Uterus (tissue), 4 donors: ENCODE measurements at places on chromosomes 6 and 20.
A peak's percentile ranks its signal among the peaks of the same experiment; 100 is the strongest.

GRCh38 chr6:30156774-30157173, 4.2 kb downstream of the TRIM10 start:
- H3K27me3 ChIP-seq = peaks cover 4% of the 10 kb centered on the region
- H3K4me1 ChIP-seq = no peaks in the 10 kb centered on the region
- DNase-seq = no peak

DNA sequence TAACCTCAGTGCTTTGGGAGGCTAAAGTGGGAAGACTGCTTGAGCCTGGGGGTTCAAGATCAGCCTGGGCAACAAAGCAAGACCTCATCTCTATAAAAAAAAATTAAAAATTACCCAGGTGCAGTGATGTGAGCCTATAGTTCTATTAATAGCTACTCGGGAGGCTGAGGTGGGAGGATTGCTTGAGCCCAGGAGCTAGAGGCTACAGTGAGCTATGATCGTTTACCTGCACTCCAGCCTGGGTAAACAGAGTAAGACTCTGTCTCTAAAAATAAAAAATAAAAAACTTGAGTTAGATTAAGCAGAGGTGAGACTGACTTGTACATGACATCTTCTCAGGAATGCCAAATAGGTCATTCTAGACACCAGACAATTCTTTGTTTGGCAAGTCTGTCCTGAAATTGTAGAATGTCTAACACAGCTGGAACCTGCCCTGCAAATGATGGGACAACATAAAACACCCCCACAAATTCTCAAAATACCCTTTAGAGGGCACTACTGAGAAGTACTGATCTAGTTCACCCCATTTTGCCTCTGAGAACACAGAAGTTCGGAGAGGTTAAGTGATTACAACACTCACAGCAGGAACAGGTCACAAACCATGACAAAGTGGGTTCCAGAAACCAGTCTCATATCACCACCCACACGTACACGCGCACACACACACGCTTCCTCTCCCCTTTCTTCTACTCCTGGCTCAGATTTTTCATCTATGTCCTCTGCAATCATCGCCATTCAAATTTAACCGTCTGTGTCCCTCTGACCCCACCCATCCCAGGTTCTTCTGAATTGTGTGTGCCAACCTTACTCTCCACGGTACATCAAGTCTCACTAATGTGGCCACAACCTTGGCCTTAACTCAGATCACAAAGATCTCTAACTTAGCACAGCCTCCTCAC, 38.3 kb downstream of the ARHGAP18 start:
- no peaks in the 10 kb centered on the region for H3K27me3 ChIP-seq
- DNase-seq = no peak
- H3K36me3 ChIP-seq = no peaks in the 10 kb centered on the region
- no peak overlapping the region for H3K4me3 ChIP-seq

DNA sequence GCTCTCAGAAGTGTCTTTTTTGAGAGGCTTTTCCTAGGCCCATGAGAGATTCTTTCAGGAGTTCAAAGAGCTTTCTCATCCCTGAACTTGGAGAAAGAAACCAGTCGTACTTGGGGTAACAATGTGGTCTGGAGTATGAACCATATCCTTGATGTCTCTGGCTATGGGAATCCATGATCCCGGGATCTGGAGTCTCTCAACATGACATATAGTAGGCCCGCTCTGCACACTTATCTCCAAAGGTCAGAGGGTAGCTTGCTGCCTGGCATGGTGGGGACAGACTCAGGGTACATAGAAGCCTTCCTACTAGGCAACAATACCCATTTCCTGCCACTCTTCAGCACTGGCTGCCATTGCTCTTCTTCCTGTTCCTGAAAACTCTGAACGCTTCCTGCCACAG, 42.2 kb upstream of the NFATC2 start:
- H3K36me3 ChIP-seq = no peaks in the 10 kb centered on the region
- no peak overlapping the region for H3K4me3 ChIP-seq
- no peaks in the 10 kb centered on the region for H3K27me3 ChIP-seq

GRCh38 chr6:20652299-20653084, 118.2 kb downstream of the CDKAL1 start:
- H3K27me3 ChIP-seq = no peaks in the 10 kb centered on the region
- H3K4me3 ChIP-seq = no peak overlapping the region
- no peak for DNase-seq

DNA sequence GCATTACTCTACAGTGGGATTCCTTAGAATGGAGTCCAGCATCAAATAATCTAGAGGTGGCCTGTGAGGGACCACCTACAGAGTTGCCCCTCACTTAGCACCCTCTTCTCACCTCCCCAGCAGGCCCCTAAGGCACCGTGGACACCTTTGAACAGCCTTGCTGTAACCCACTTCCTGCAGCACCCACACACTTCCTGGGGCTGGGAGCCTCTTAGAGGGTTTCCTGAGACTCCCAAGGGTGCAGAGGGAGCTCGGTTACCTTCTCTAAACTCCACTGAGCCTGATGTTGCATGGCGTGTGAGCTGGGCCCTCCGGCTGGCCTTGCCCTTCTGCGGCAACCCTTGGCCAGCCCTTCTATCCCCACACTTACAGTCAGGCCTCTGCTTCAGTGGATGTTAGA, 7.3 kb upstream of the SIRPG start:
- H3K4me1 ChIP-seq = no peaks in the 10 kb centered on the region
- no peak overlapping the region for H3K4me3 ChIP-seq
- H3K27ac ChIP-seq = no peak overlapping the region

DNA sequence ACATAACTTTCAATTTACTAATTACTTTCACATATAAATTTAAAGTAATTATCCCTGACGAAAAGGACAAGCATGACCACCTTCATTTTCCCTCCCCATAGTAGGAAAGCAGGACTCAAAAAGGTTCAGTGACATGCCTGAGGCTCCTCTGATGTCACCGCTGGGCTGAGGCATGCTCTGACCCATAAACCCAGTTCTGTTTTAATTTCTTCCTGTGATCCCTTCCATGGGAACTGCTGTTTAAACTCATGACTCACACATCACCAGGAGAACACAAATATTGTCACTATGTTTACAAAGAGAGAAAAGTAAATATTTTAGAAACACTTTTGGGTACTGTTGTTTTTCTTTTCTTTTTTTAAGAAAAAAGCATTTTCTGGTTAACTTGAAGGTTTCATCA, 38.0 kb upstream of the NR2E1 start:
- no peak overlapping the region for H3K27ac ChIP-seq
- no peaks in the 10 kb centered on the region for H3K27me3 ChIP-seq
- no peak for DNase-seq
- no peaks in the 10 kb centered on the region for H3K4me1 ChIP-seq

- H3K4me1 ChIP-seq = no peaks in the 10 kb centered on the region
- no peaks in the 10 kb centered on the region for H3K36me3 ChIP-seq
- DNase-seq = no peak
- H3K27me3 ChIP-seq = no peaks in the 10 kb centered on the region
Observed at GRCh38 chr6:99575544-99576227, 7.2 kb upstream of the CCNC start.

DNA sequence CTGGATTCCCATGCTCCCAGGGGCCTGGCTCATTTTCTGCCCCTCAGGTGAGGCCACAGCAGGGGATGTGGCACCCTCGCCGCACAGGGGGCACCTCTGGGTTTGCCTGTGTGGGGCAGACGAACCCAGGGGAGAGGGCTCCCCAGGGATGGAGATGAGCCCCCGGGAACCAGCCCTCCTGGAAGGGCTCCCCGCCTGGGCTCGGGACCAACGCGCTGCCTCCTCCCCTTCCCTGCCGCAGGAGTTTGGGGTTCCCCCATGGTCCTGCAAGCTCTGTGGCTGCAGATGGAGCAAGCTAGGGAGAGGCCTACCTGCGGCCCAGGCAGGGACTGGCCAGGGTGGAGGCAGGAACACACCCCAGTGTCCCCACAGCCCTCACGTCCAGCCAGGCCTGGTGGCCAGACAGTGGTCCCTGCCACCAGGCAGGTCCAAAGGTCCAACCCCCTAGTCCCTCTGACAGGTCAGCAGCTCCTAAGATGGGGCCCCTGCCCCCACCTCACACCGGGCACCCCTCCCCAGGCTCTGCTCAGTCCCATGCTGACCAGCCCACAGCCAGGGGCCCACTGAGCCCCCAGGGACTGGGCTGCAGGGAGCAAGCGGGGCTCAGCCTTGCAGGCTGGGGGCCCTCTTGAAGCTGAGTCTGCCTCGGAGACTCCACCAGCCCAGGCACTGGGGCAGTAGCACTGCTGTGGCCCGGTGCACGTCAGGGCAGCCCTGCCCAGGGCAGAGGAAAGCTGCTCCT, 13.7 kb downstream of the LAMA5 start:
- H3K4me1 ChIP-seq = peaks cover 7% of the 10 kb centered on the region
- no peak for DNase-seq
- no peaks in the 10 kb centered on the region for H3K27me3 ChIP-seq
- no peaks in the 10 kb centered on the region for H3K36me3 ChIP-seq

- no peaks in the 10 kb centered on the region for H3K4me1 ChIP-seq
- no peaks in the 10 kb centered on the region for H3K36me3 ChIP-seq
- no peak overlapping the region for H3K4me3 ChIP-seq
Observed at GRCh38 chr6:6469074-6469473, 119.4 kb upstream of the LY86 start.

- H3K27ac ChIP-seq = peak within 1 kb of the TSS; percentile 81
- peak; percentile 30 for DNase-seq
- H3K4me1 ChIP-seq = no peaks in the 10 kb centered on the region
- H3K27me3 ChIP-seq = no peaks in the 10 kb centered on the region
Observed at GRCh38 chr20:59933296-59933848, at the start of gene SYCP2. SYCP2 (minus strand) TSS chr20:59933637; CDS start chr20:59922413, 11,224 bp downstream.

GRCh38 chr20:41139227-41140093, 2.1 kb downstream of the PLCG1 start:
- H3K36me3 ChIP-seq = no peaks in the 10 kb centered on the region
- peak overlapping the region; percentile 99 for H3K27ac ChIP-seq
- no peak for DNase-seq
- peaks cover 10% of the 10 kb centered on the region for H3K4me1 ChIP-seq

- no peaks in the 10 kb centered on the region for H3K36me3 ChIP-seq
- H3K27ac ChIP-seq = peak overlapping the region; percentile 56
- peak; percentile 64 for DNase-seq
Observed at GRCh38 chr6:56693246-56693607, 50.5 kb upstream of the DST start.

DNA sequence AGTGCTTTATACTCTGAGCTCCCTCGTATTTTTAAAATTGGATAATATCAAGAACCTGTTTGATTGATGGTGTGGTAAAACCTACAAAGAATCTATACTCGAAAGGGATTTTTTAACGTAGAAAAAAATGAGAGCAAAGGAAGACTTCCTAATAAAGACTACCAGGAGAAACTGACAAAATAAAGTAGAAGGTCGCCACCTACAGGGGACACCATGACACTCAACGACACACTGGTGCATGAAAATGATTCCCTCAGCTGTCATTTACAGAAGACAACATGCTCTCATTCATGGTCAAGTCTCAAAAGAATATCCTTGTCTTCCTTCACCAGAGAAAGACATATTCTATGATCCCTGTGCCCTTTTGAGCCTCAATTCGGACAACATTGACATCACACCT, 10.1 kb upstream of the NHSL1 start:
- H3K4me3 ChIP-seq = no peak overlapping the region
- no peak overlapping the region for H3K27ac ChIP-seq
- H3K27me3 ChIP-seq = no peaks in the 10 kb centered on the region
- no peaks in the 10 kb centered on the region for H3K4me1 ChIP-seq

DNA sequence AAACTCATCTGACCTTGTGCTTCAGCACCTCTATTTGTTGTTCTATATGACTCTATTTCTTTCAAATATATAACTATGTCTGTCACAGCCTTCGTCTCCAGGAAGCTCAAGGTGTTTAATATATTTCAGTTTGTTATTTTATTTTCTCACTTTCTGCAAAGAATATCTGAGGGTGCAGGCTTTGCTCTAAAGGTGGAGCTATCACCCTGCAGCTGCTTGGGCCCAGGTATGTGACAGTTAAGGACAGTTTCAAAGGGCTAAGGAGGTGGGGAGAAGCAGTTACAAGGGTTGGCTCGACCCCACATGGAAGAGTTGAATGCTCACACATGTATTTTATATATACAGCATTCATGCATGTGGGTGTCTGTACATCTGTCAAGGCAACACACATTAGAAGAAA, 405.6 kb downstream of the BTBD9 start:
- H3K4me3 ChIP-seq = no peak overlapping the region
- no peaks in the 10 kb centered on the region for H3K4me1 ChIP-seq
- no peak overlapping the region for H3K27ac ChIP-seq
- no peaks in the 10 kb centered on the region for H3K27me3 ChIP-seq
- no peak for DNase-seq
- H3K36me3 ChIP-seq = no peaks in the 10 kb centered on the region

DNA sequence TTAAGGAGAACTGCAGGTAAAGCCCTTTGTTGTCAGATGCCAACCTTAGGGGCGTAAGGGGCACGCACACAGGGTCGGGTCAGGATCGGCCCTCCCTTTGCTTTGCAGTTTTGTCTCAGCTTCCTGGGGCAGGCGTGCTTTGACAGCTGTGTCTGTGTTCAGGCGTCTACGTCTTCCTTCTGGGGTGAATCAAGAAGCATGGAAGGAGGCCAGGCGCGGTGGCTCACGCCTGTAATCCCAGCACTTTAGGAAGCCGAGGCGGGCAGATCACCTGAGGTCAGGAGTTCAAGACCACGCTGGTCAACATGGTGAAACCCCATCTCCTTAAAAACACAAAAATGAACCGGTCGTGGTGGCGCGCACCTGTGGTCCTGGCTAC, 1.3 kb downstream of the ZGPAT start:
- H3K27ac ChIP-seq = no peak overlapping the region
- DNase-seq = no peak
- H3K4me3 ChIP-seq = no peak overlapping the region
- no peaks in the 10 kb centered on the region for H3K36me3 ChIP-seq
- H3K27me3 ChIP-seq = no peaks in the 10 kb centered on the region

DNA sequence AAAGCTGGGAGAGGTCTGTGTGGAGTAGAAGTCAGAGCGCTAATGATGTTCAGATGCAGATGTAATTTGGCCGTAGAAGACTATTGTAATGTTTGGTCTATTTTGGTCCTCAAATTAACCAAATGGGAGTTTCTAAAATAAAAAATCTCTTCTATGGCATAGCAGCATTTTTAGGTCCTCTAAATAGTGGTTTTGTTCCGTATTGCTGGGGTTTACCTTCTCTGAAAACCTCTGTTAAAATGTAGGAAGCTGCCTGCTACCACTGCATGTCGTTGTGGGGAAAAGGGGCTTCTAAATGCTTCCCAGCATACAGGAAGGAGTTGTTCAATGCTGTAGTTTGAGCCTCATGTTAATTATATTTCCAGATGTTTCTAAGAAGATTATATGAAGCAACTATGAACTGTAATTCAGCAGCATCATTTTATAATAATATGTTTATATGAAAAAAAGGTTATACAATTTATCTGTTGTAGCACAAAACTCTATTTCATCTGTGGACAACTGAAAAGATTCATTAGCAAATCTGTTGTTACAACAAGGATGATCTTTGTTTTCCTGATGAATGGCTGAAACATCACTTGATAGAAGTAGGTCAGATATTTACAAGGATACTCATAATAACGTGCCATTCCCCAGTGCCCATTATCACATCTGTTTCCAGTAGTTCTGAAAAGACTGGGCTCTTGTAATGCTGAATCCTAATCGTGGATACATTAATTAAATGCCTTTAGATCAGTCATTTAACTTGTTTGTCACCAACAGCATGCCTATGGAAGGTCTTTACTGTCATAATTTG, 256.6 kb downstream of the TBC1D7 start:
- no peak overlapping the region for H3K4me3 ChIP-seq
- H3K36me3 ChIP-seq = no peaks in the 10 kb centered on the region
- no peak overlapping the region for H3K27ac ChIP-seq
- no peaks in the 10 kb centered on the region for H3K27me3 ChIP-seq
- H3K4me1 ChIP-seq = no peaks in the 10 kb centered on the region

- H3K36me3 ChIP-seq = no peaks in the 10 kb centered on the region
- H3K4me3 ChIP-seq = no peak overlapping the region
- no peaks in the 10 kb centered on the region for H3K27me3 ChIP-seq
- no peak overlapping the region for H3K27ac ChIP-seq
- H3K4me1 ChIP-seq = no peaks in the 10 kb centered on the region
Observed at GRCh38 chr20:42923348-42923918, 266.3 kb downstream of the PTPRT start.
